ENCODE measurements at places on chromosomes 6 and 20.

- peak; percentile 83 for DNase-seq
Observed at GRCh38 chr6:149317644-149318571, at the start of gene TAB2. Gene TAB2, plus strand, starts transcription at chr6:149317712. Its CDS starts 52,286 bp downstream, at chr6:149369998.

DNA sequence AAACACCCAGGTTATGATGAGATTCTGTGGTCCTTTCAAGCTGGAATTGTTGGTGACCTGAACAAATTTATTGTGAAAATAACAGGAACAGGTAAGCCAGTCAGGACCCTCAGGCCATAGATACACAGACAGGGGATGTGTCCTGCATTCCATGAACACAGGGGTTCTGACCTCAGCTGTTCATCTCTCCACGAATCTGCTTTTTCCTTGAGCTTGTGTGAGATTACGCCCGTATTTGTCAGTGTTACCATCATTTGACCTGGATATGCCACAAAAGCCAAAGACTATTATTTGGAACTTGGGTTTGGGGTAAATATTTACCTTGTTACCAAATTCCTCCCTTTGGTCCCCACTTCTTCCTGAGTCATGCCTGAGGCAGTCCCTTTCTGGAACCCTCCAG is 288.9 kb downstream of the PREX1 start:
- DNase-seq, result no peak

DNA sequence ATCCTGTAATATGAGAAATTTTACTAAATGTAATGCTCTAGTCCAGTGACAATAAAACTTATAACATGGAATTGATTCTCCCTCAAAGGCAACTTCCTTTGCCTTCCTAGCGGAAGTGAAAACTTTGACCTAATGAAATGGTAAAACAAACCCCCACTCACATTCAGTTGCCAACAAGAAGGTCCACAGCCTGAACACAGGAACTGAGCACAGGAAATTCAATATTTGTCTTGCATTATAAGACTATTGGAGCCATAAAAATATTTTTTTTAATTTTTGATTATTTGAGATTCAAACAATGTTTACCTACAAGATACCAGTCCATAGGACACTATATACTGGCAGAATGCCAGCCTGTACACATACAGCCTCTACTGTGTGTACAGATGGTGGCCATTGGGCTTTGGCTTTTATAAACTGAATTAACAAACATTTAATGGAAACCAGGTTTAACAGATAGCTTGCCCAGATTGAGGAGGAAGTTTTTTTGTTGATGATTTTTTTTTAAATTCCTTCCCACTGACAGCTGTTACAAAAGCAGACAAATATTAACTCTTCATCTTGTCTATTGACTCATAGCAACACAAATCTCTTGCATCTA is 481.5 kb upstream of the JAG1 start:
- no peak for DNase-seq

- DNase-seq, result no peak
Observed at GRCh38 chr6:7500752-7501282, 40.7 kb upstream of the DSP start.

- DNase-seq, result no peak
Observed at GRCh38 chr20:25273046-25273445, 25.2 kb downstream of the PYGB start.

GRCh38 chr20:22629927-22630326 is 45.6 kb upstream of the FOXA2 start:
- no peak for DNase-seq

DNA sequence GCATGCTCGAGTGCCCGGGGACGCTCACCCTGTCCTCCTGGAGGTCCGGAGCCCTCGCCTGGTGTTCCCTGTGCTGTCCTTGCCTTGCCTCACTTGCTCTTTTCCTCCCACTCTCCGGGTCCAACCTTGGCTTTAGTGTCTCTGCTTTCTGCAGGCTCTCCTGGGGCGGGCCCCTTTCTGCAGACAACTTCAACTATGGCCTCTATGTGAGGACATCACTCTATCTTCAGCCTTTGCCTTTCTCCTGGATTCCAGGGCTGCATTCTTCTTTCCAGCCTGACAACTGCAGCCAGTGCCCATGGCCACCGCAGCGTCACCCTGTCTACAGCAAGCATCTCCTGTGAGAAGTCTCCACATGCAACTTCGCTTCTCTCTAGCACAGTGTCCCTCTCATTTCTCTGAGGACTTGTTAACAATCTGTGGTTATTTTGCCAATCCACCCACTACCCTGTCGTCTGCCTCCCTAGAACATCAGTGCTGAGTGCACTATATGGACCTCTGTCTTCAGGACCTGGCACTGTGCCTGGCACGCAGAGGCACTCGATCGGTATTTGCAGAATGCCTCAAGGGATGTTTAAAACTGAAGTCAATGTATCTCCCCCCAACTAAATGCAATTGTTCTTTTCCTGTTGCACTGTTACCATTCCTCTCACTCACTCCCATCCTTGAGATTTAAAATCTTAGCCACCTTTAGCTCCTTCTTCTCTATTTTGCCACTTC is 35.9 kb downstream of the FOXC1 start:
- DNase-seq, result no peak

- no peak for DNase-seq
Observed at GRCh38 chr6:83169106-83169505, 24.0 kb downstream of the PGM3 start.

DNA sequence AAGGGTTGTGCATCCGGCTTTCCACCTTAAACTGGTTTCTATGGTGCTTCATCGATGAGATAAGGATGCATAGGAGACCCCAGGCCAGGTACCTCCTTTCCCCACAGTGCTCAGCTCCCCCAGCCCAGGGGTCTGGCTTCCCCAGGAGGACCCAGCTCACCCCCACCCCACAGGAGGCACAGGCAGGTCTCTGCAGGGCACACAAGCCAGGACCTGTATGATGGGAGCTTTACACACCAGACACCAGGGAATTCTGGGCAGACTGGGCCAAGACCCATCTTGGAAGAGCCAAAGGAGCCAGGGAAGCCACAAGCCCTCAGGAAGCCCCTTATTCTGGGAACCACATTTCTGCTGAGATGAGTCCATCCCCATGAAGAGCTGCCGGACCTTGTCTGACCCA is 29.6 kb downstream of the UBD start:
- no peak for DNase-seq

- DNase-seq, result no peak
Observed at GRCh38 chr6:37761554-37762271, 57.8 kb upstream of the ZFAND3 start.

- no peak for DNase-seq
Observed at GRCh38 chr20:57091748-57092111, 174.7 kb downstream of the BMP7 start.

DNA sequence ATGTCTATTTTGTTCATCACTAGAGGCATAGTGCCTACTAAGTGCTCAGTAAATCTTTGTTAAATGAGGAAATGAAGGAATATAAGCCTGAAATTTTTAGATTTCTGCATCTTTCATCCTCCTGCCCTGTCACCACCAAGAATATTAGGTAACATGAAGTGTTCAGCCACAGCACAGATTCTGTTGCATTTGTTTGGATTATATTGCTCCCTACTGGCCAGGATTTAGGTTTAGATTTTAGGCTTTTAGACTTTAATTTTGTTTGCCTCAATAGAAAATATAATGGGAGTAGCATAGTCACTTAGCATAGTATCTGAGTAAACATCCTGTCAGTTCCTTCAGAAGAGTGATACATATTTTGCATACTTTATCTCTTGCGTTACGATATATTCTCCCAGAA is 14.2 kb downstream of the FARS2 start:
- DNase-seq, result no peak

GRCh38 chr20:61989741-61990140 is 75.9 kb downstream of the TAF4 start:
- no peak for DNase-seq

GRCh38 chr20:51134405-51134804 is 111.5 kb upstream of the KCNG1 start:
- DNase-seq, result no peak

DNA sequence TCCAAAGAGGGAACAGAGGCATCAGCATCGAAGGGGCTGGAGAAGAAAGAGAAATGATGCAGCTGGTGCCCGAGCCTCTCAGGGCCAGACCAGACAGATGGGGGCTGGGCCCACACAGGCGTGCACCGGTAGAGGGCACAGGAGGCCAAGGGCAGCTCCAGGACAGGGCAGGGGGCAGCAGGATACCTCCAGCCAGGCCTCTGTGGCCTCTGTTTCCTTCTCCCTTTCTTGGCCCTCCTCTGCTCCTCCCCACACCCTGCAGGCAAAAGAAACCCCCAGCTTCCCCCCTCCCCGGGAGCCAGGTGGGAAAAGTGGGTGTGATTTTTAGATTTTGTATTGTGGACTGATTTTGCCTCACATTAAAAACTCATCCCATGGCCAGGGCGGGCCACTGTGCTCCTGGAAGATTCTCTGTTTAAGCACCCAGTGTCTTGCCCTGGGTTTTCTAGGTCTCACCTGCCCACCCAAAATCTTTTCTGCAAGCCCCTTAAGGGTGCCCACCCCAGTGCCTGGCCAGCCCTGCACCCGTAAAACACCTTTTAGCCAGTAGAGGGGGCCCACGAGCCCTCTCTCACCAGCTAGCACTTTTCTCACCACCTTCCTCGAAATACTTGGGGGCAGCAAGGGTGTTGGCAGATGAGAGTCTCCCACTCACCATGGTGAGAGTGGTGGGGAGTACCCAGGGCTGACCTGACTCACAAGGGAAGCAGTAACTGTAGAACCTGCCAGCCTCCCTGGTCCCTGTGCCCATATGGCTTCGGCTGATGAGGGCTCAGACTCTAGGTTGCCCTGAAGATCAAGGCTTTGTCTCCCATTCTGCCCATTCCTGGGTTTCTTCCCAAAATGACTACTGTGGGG is 35.7 kb upstream of the ID1 start:
- peak; percentile 56 for DNase-seq

DNA sequence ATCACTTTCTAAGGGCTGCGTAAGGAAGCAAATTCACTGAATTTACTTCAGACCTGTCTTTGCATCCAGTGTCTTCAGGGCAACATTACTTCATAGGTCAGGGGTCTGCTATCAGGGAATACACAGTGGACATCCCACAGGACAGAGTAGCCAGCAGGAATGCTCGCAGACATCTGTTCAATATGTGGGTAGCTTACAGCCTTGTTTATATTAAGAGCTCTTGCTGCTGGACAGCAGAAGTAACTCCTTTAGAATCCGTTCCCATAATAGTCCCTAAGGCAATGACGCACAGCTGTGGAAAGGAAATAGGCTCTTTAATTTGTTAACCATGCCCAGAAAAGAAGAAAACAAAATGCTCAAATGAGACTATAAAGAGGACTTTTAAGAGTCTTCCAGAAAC is 198.7 kb downstream of the MOXD1 start:
- DNase-seq, result no peak

DNA sequence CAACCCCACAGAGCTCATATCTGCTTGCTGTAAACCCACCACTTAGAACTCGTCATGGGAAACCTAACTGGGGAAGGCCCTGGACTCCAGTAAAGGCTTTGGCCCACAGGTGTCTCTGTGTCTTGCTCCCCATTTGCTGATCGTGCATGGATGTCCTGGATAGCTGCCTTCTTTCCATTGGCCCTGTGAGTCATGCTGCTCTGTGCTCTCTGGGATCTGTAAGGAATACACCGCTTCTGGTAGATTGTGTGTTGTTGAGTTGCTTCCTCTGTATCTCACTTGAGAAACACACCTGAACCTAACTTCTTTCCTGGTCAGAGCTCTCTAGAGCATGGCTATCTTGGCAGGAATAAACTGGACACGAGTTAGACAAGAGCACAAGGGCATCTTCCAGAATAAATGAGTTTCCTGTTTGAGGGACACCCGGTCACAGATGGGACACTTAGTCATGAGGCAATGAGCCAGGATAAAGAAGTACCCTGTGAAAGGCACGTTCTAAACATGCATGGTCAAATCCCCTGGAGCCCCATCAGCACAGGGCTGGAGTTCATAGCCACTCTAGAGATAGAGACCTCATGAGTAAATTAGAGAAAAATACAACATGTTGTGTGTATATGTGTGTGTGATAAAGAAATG is 99.6 kb upstream of the TMEM170B start:
- no peak for DNase-seq

GRCh38 chr6:165574220-165575157 is 88.6 kb downstream of the PDE10A start:
- no peak for DNase-seq

DNA sequence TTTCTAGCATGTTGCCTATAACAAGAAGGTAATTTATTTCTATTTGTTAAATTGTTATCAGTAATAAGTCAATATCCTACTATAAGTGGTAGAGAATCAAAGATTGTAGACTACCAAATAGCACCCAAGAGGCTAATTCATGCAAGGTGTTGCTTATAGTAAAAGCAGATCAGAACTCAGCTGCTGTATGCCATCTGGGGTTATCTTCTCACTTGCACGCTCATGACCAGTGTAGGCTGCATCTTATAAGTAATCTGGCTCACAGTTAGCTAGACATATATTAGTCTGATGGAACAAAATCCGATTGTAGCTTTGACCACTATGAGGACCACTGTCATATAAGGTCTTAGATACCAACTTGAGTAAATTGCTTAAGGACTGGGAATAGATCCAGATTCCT is 17.0 kb downstream of the TOP1 start:
- DNase-seq, result no peak

Measured in activated CD4-positive, alpha-beta T cell treated with anti-CD3 and anti-CD28 coated beads, Interleukin-2, amount 50 U/mL, for 4 hours (primary cell).